ENCODE measurements at places on chromosomes 7 and 10.
A peak's percentile ranks its signal among the peaks of the same experiment; 100 is the strongest.

- DNase-seq: no peak
These were observed 114.2 kb downstream of the TES start for GRCh38 chr7:116324582-116324981.

- no peak for DNase-seq
These were observed 179.2 kb upstream of the BET1 start for GRCh38 chr7:94183289-94183749.

DNA sequence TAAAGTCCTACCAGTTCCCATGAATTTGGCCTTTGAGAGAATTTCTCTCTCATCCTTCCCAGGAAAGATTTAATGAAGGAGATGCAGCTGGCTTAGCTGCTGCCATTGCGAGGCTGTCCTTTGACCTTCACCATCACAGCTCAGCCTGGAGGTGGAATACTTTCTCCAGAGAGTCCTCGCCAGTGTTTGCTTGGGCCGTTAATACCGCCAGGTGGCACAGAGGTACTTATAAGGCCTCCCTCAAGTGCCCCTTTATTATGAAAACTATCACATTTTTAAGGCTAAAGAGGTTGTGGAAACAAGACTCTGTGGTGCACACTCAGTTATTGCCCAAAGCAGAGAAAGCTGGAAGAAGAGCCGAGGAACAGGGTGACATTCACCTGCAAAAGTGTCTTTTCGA lies 330.6 kb downstream of the CCSER2 start:
- DNase-seq: no peak

DNA sequence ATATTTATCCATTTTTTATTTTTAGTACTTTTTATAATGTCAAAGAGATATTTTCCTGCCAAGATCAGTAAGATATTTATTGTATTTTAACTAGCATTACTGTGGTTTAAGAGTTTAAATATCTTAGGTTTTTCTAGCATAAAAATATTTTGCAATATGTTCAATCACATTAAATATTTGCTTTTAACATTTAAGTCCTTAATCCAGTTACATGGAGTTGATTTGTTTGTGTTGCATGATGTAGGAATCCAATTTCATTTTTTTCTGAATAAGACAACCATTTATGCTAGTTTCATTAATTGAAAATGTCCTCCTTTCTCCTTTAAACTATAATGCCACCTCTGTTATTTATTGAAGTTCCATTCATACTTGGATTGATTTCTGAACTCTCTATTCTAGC lies 41.8 kb downstream of the CAV1 start:
- no peak for DNase-seq

GRCh38 chr7:71886046-71886445 lies 526.1 kb downstream of the CALN1 start:
- no peak for DNase-seq

DNA sequence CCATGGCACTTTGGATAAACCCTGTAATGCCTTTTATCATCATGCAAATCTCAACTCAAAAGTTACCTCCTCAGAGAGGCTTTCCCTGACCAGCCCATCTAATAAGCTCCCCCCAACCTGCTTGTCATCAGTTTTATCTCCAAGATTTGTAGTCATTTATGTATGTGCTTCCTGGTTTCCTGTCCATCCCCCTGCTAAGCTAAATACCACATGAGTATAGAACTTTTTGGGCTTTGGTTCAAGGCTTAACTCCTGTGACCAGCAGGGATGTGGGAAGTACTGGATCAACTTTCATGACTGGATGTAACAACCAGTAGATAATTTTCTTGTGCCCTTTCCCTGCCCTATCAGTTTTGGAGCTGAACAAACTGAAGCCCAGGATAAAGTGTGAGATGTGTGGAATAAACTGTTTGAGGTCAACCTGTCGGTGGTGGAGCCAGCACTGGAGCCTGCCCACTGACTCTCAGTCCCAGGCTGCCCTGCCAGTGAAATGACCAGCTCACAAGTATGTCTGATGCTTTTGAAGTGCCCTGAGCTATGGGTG lies 148.6 kb downstream of the CYP26A1 start:
- no peak for DNase-seq

GRCh38 chr10:122678266-122678665 lies 21.4 kb downstream of the C10orf120 start:
- DNase-seq: peak; percentile 5

GRCh38 chr10:89526358-89526757 lies 9.0 kb downstream of the SLC16A12 start:
- no peak for DNase-seq

DNA sequence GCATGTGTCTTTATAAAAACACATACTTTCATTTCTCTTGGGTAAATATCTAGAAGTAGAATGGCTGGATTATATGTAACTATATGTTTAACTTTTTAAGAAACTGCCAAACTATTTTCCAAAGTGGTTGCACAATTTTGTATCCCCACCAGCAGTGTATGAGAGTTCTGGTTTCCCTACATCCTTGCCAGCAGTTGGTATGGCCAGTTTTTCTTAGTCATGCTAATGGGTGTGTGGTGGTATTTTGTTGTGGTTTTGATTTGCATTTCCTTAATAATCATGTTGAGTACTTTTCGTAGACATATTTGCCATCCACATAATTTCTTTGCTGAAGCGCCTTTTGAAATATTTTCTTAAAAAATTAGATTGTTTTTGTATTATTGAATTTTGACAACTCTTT lies 60.3 kb downstream of the NEUROG3 start:
- DNase-seq: no peak

- no peak for DNase-seq
These were observed 395.9 kb downstream of the GRM8 start for GRCh38 chr7:126856691-126857291.

DNA sequence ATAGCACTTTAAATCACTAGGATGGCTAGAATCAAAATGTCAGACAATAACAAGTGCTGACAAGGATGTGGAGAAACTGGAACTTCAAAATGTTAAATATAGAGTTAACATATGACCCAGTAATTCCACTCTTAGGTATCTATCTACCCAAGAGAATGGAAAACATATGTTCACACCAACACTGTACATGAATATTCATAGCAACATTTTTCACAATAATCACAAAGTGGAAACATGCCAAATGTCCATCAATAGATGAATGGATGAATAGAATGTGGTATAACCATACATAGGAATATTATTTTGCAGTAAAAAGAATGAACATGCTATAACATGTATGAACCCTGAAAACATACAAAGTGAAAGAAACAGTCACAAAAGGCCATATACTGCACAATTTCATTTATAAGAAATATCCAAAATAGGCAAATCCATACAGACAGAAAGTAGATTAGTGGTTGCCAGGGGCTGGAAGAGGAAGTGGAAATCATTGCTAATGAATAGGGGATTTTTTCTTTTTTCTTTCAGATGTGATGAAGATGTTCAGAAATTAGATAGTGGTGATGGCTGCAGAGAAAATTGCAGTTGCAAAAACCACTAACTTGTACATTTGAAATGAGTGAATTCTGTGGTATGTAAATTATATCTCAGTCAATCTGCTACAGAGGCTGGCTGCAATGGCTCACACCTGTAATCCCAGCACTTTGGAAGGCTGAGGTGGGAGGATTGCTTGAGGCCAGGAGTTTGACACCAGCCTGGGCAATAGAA lies 93.0 kb downstream of the CPVL start:
- DNase-seq: no peak

DNA sequence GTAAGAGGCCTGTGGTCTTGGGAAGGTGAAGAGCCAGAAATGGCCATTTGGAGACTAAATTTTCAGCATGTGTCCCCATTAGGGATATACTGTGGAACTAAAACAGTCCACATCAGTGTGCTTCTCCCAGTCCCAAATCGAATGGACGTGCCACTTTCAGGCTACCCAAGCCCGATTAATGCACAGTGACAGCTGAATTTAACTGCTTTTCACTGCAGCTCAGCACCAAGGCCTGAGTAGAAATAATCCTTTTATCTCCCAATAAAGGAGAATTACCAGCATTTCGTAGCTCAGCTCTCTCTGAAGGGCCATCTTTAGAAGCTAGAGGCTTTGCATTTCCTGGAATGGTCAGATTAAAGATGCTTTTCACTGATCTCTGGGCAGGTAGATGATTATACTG lies 183.3 kb downstream of the NPSR1 start:
- DNase-seq: no peak

DNA sequence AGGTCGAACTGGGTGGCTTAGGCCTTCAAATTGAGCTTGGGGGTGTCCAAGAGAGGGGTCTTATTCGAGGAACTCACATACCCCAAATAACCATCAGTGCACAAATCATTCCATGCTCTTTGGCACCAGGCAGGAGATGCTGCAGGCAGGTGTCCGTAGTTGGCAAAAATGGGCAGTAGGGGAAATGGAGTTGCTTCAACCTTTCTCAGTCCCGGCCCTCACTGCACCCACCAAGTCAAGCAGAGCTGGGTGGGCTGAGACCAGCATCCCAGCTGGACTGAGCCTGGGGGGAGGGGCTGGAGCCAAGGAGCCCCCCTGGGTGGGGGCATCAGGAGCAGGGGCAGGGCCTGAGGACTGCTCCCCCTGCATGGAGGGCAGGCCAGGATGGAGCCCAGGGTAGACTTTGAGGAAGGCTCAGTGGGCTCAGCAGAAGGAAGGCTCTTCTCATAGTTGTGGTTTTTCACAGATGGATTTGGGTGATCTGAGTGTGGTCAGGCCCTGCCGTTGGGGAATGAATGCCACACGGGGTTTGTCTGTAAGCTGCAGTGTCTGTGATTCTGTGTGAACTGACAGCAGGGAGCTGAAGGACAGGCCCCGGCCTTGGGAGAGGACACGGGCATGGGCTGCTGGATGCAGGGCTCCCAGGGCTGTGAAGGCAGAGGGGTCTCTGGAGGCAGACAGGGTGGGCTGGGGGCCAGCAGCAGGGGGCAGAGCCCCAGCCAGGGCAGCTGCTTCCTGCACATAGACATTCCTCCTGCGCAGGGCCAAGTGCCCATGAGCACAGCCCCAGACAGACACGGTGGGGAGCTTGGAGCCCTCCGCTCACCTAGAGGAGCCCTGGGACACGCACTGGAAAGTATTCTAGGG lies 144.5 kb downstream of the ADCY1 start:
- no peak for DNase-seq

GRCh38 chr7:131222171-131222570 lies 105.5 kb upstream of the MKLN1 start:
- DNase-seq: no peak

DNA sequence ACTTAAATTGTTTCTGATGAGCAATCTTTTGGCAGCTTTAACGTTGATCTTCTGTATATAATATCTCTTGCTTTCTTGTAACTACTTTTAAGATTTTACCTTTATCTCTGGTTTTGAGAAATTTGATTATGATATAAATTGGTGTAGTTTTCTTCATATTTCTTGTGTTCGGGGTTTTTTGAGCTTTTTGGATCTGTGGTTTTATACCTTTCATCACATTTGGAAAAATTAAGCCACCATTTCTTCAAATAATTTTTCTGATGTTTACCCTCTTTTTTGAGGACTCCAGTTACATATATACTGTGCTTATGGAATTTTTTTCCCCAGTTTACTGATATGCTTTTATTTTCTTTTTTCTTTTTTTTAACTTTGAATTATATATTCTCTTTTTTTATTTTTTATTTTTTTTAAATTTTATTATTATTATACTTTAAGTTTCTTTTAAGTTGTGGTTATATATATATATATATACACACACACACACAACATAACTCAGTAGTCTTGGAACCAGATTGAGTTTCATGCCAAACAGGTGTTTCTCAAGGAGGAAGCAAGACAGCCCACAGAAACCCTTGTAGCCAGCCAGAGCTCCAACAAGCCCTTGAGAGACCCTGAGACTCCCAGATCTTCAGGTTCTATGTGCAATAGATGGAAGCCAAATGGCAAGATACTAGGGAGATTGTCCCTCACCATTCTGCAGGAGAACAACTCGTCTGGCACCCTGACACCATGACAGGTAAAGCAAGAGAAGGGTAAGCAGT lies 27.5 kb upstream of the NME8 start:
- no peak for DNase-seq

GRCh38 chr7:33107136-33108066 lies 1.8 kb downstream of the RP9 start:
- peak; percentile 67 for DNase-seq

DNA sequence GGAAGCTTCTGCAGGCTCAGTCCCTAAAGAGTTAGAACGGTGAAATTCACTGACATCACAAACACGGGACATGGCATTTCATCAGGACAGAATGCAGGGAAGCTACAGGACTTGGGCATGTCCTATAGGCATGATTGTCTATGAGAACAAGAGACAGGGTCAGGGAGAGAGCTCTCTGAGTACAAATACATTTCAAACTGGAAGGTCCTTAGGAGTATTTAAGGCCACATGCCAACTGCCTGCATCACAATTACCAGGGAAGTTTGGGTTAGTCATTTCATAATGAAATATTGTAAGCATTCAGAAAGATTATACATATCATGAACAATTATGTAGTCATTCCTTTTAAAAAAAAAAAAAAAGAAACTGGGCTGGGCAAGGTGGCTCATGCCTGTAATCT lies 71.3 kb downstream of the CREB3L2 start:
- no peak for DNase-seq

GRCh38 chr10:102611514-102612087 lies 32.7 kb upstream of the TRIM8 start:
- no peak for DNase-seq

GRCh38 chr7:69903410-69903809 lies 305.1 kb downstream of the AUTS2 start:
- DNase-seq: no peak

DNA sequence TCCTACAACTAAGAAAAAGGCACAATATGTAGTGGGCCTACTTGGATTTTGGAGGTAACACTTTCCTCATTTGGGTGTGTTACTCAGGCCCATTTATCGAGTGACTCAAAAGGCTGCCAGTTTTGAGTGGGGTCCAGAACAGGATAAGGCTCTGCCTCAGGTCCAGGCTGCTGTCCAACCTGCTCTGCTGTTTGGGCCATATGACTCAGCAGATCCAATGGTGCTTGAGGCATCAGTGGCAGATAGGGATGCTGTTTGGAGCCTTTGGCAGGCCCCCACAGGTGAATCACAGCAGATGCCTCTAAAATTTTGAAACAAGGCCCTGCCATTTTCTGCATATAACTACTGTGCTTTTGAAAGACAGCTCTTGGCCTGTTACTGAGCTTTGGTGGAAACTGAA lies 24.5 kb upstream of the OR13A1 start:
- no peak for DNase-seq

DNA sequence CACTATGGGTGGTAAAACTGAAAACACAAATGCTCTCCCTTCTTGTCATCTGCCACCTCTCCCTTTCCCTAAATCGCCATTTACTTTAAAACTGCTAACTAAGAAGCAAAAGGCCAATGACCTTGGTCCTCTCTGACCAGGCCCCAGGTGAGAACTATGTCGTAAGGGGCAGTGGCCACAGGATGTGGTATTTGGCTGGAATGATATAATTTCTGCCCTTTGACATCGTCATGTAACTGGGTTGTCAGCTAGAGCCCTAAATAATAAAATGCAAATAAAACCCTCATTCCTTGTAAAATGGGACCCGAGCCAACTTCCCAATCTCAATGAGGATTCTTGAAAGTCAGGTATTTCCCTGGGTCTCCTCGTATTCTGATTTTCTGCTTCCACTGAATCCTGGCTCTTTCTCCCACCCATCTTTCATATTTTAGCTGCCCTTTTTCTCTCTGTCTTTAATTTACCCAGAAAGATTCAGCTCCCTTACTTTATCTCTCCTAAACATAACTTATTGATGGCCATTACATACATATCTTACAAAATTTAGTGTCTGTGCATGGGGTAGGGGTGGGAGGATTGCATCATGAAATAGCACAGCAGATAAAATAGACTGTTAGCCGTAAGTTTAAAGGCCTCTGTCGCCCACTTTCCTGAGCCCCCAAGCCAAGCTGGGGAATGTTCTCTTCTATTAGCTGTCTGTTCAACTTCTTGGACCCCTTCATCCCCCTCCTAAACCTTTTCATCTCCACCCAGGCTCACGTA lies 3.2 kb upstream of the EEPD1 start:
- DNase-seq: no peak
